ENCODE measurements at places on chromosomes 6 and 20.

DNA sequence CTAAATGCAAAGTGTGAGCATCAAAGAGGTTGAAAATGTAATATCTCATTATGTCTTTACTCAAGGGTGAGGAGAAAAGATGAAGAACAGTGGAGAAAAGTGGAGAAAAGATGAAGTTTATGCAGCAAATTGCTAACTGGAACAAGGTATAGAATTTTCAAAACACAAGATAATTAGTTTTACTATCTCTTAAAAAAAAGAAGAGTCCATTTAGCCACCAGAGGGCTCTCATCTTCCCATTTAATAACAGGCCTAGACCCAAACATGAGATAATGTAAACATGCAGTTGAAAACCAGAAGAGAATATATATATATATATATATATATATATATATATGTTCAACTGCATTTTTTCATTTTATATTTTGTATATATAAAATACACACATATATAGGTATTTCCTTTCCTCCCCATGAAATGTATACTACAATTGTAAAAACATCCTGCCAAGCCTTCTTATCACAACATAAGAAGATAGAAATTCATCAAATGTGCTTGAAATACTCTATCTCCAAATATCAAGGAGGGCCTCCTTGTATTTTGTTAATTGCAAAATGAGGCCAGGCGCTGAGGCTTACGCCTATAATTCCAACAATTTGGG lies 78.4 kb downstream of the ADTRP start:
- DNase-seq, result no peak

- DNase-seq, result no peak
These were observed 315.1 kb downstream of the SMOC2 start for GRCh38 chr6:168756009-168756634.

DNA sequence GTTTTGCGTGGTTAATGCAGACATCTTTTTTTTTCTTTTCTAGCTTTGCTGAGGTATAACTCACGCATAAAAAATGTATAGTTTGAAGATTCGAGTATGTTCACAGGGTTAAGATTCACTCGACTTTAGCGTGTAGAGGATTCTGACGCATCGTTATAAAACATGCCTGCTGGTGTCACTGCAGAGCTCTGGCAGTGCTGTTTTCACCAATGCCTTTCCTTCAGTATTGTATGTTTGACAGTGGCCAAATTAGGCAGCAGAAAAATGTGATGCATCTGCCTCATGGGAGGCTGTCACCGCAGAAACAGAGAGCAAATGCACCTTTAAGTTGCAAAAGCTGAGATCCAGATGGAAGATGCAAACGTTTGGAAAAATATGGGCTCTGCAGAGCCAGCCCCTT lies 18.0 kb upstream of the SIRPB2 start:
- DNase-seq, result no peak

- DNase-seq, result no peak
These were observed 19.8 kb downstream of the XRN2 start for GRCh38 chr20:21322921-21323331.

DNA sequence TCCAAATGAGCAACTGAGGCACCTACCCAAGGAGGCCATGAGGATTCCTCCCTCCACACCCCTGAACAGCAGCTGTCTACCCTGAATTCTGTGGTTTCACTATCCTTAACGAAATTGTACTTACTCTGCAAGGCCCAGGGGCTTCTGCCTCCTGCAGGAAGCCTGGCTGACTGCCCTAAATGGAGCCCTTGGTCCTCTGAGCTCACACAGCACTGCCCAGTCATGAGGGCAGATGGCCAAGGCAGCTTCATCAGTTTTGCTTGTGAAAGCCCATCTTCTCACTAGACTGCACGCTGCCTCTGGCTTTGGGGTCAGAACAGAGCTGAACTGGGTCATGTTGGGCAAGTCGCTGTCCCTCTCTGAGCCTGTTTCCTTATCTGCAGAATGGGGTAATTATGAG lies 26.4 kb upstream of the SIRPA start:
- DNase-seq, result no peak

DNA sequence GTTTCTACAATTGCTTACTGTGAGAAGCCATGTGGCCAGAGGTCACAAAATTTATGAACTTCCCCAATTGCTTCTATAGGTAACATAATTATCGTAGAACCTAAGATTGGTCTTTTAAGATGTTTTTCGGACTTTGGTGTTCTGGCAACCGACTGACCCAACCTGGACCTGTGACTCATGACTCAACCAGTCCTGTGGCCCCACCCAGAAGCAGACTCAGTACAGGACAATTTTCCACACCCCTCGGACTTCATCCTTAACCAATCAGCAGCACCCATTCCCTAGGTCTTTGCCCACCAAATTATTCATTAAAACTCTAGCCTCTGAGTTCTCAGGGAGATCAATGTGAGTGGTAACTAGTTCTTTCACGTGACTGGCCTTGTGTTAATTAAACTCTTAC lies 26.4 kb upstream of the AKAP12 start:
- DNase-seq, result no peak

DNA sequence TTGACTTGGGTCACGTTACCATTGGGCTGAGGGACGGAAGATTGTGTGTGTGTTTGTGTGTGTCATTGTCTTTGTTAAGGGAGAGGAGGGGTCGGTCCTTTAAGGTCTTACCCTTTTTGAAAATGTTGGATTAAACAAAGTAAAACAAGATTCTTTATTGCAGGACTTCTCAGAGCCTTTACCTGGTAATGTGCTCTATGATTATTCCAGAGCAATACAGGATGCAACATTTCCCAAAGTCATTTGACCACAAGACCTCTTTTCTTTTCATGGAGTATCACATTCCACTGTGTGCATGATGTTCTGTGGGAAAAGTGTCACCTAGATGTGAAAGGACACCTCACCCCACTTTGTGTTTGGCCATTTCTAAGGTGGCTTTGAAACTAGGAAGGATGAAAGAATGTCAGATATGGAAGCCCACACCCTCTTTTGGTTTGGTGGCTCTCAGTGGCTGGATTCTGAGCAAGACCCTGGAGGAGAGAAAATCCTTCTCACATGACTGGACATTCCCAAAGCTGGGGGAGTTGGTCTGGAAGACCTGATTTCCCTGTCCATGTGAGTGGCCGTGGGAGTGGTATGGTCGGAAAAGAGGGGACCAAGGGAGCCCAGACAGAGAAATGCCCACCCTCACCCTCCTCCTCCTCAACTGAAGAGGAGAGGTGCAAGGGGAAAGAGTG lies 18.2 kb upstream of the ZNF831 start:
- DNase-seq, result no peak

DNA sequence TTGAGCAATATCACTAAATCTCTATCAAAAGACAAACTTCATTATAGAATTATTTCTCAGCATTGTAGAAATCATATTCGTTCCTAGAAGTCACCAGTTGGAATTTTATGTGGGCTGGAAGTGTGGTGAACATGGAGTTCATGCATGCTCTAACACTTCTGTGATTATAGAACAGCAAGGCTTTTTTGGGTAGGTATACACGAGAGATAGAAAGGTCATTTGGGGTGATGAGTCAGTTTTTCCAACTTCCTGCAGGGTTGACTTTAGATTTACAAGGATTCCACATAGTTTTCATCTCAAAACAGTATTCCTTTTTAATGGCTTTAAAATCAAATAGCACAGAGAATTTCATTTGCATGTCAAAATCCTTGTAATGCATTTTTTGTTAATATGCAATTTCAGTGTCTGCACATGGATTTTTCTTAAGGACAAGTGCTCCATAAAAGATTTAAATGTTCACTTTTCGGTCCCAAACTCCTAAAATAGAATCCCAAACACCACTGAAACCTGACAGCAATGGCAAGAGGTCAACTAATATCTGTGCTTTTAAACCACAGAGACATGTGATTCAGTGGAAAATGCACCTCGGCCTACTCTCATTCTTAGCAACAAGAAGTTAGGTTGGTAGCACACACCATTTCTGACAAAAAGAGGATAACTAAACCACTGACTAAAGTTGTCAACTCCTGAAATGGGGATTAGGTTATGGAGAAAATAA lies 211.0 kb downstream of the MOXD1 start:
- DNase-seq, result no peak

DNA sequence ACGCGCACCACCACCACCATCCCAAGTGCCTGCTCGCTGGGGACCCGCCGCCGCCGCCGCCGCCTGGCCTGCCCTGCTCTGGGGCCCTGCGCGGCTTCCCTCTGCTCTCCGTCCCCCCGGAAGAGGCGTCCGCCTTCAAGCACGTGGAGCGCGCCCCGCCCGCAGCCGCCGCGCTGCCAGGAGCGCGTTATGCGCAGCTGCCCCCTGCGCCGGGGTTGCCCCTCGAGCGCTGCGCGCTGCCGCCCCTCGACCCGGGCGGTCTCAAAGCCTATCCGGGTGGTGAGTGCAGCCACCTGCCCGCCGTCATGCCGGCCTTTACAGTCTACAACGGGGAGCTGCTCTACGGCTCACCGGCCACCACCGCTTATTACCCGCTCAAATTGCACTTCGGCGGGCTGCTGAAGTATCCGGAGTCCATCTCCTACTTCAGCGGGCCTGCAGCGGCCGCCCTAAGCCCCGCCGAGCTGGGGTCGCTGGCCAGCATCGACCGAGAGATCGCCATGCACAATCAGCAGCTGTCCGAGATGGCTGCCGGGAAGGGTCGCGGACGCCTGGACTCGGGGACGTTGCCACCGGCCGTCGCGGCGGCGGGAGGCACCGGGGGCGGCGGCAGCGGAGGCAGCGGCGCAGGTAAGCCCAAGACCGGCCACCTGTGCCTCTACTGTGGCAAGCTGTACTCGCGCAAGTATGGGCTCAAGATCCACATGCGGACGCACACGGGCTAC lies 7.2 kb downstream of the PRDM13 start:
- DNase-seq, result no peak

DNA sequence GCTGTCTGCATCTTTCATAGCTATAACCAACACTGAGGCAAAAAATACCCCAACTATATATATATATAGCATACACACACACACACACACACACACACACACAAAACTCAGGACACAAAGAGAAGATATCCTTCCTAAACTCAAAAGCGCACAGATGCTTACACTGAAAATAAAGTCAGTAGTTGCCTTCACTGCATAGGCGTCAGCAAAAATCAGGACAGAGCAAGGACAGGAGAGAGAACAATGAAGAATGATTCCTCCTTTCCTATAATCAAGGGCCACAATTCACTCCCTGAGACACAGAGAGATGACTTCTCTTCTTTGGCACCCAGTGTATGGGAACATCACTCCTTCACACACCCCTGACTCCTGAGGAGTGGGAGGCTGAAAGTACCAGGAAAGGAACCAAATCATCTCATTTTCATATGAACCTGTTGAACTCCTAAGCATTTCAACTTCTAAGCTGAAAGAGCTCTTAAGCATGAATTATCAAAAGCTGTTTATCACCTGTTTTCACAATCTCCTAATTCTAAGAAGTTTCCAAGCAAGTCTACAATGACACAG lies 141.4 kb downstream of the HIVEP2 start:
- DNase-seq, result no peak

- DNase-seq, result no peak
These were observed 82.7 kb upstream of the CNR1 start for GRCh38 chr6:88248709-88249321.

- DNase-seq, result no peak
These were observed 155.2 kb downstream of the TTLL2 start for GRCh38 chr6:167479901-167480648.

DNA sequence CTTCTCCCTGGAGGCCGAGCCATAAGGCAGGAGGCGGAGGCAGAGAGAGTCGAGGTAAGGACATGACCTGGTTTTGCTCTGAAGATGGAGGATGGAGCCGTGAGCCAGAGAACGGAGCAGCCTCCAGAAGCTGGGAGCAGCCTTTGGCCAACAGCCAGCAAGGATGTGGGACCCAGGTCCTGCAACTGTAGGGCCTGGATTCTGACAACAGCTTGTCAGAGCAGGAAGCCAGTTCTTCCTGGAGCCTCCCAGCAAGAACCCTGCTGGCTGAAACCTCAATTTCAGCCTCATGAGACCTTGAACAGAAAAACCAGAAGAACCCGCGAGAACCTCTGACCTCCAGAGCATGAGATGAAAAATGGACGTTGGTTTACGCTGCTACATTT lies 13.4 kb upstream of the MRGBP start:
- no peak for DNase-seq

DNA sequence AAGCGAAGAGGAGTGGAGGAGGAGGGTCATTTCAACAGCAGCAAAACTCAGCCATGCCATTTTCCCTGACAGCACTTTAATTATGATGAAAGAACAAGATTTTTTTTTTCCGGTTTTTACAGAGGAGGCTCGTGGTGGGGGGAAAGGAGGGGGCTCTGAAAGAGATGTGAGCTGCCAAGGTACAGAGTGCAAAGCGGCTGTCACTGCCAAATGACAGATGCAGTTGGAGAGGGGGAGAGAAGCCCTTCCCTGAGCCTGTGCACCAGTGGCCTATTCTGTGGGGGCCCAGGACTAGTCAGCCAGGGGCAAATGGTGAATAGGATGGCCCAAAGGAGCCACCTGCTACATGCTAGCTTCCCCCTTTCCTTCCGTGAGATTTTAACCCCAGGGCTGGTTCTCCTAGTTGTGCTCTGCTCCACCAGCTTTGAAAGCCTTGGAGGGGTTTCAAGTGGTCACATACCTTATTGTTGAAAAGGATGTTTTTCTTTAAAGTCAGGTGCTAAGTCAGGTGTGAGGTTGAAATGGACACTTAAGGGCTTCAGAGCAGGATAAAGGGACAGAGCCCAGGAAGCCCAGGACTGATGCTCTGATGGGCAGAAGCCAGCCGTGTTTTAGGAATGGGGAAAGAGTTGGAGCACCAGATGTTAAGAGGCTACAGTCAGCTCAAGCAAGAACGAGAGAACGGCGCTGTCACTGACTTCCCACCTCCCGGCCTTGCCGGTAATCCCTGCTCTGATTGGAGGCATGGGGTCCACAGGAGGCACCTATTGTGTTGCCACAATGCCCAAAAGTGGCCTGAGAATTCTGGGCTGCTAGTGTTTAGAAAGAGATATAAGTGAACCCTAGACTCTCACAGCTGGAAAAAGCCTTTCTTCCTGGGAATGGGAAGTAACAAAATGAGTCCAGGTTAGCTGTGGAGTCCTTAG lies 24.8 kb downstream of the GNAS start:
- no peak for DNase-seq

GRCh38 chr6:52454556-52454955 lies 34.4 kb downstream of the EFHC1 start:
- no peak for DNase-seq

- no peak for DNase-seq
These were observed 9.5 kb downstream of the RPL10A start for GRCh38 chr6:35477551-35478179.

- no peak for DNase-seq
These were observed 272.6 kb upstream of the CITED2 start for GRCh38 chr6:139647016-139647415.

DNA sequence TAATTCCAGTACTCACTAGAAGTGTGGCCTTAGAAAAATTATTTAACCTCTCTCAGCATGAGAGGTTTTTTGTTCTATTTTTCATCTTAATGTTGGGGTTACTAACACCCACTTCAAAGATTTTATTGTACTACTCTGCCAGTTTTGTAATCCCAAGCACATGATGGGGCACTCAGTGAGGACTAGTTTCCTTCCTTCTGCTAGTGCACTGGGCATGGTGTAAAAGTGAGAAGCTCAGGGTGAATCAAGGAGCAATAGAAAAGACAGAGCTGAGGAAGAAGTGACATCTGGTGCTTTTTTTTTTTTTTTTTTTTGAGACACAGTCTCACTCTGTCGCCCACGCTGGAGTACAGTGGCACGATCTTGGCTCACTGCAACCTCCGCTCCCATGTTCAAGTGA lies 439.4 kb upstream of the ARID1B start:
- no peak for DNase-seq

GRCh38 chr6:5462856-5463255 lies 201.5 kb downstream of the FARS2 start:
- no peak for DNase-seq
